ENCODE measurements at places on chromosomes 1 and 21.

GRCh38 chr1:19560480-19560879, 75.1 kb upstream of the CAPZB start:
- no peak for DNase-seq

DNA sequence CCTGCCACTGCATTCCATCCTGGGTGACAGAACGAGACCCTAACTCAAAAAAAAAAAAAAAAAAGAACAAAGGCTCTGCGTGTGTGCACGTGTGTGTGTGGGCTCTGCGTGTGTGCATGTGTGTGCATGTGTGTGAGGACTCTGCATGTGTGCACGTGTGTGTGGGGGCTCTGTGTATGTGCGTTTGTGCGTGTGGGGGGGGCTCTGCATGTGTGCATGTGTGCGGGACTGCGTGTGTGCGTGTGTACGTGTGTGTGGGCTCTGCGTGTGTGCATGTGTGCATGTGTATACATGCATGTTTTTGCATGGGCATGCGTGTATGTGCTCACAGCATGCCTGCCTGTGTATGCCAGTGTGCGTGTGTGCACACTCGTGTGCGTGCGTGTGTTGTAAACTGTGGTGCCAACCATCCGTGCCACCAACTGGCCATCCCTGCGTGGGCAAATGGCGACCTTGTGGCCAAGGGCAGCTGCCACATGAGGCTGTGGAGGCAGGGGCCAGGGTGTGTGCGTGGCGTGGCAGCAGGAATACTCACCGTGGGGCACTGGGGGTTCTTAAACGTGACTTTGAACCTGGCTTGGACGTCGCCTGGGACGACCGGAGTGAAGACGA, 26.8 kb upstream of the TMEM52 start:
- DNase-seq: no peak

GRCh38 chr1:248613742-248614141, 16.2 kb upstream of the OR2T10 start:
- DNase-seq: no peak

DNA sequence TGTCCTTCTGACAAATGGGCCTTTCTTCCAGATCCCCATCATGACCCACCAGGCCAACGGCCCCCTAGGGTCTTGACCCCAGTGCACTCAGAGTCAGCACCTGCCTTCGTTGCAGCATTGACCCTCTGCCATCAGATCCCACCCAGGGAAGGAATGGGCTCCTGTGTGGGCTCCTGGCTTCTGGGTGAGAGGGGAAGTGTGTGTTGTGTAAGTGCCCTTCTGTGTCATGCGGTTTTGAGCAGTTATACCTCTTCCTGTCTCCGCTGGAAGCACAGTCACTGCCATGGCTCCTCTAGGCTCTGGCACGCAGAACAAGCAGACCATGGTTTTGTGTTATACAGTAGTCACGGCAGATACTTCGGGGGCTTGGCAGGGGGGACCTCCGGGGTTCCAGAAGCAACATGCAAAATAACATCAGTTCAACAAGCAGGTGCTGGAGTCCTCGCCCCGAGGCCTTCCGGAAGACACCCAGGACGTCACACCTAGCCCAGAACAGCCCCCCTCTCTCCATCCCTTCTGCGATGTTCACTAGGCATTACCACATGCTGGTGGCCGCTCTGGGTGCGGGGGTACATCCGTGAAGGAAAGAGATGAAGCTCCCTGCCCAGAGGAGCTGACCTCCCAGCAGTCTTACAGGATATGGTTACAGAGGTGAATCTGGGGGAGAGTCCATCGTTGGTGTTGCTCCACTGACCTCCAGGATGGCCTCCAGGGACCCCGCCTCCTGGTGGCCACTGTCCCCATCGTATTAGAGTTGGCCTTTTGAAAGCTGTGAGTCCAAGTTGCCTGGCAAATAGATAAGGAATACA, 17.4 kb upstream of the KCNAB2 start:
- no peak for DNase-seq

DNA sequence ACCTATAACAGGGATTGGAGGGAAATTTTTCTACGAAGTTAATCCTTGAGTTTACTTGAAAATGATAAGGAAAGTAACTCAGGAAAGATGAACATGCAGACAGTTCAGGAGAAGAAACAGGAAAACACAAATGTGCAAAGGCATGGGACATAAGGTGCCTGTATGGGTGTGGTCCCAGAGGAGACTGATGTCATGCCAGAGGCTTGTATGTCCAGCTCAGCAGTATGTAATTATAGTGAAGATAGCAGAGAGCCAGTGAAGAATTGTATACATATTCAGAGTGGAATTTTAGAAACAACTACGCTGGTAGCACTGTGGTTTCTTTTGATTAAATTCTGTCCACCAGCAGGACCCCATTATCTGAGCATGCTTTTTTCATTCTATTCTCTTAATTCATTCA, 179.5 kb downstream of the LRRC7 start:
- no peak for DNase-seq

DNA sequence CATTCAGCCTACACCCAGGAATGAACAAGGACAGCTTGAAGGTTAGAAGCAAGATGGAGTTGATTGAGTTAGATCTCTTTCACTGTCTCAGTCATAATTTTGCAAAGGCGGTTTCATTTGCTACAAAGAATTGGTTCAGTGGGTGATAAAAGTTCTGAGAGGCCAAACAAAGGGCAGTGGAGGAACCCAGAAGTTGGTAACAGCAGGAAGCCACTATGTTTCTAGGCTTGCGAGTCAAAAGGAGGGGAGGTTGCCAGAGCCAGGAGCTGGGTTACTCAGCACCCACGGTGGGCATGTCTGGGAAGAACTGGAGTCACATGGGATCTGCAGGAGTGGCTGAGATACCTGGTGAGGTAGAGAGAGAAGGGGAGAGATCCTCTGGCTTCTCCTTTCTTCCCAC, 64.2 kb upstream of the MRPS6 start:
- no peak for DNase-seq

GRCh38 chr1:69401879-69402278, 165.8 kb upstream of the LRRC7 start:
- DNase-seq: no peak

GRCh38 chr1:156376958-156377919, 8.2 kb downstream of the RHBG start:
- no peak for DNase-seq

Measured in NCI-H187 treated with DMSO at 0.1 percent for 48 hours (cell line).